ENCODE measurements at places on chromosomes 12 and 14.

DNA sequence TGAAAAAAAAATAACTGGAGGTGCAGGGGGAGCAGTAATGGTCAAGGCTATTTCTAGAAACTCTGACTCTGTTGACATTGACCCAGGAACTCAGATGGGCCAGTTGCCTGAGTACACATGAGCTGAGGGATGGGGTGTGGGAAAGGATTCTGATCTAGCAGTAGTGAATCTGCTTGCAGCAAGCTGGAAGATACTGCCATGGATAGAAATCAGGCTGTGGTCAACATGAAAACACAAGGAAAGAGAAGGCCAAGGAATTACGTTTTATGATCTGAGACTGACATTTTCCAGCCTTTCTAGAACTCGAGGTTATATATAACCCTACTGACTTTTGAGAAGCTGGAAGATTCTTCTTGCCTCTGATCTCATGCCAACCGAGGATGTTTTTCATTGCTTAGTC lies 90.0 kb downstream of the ANO6 start:
- no peak for DNase-seq

DNA sequence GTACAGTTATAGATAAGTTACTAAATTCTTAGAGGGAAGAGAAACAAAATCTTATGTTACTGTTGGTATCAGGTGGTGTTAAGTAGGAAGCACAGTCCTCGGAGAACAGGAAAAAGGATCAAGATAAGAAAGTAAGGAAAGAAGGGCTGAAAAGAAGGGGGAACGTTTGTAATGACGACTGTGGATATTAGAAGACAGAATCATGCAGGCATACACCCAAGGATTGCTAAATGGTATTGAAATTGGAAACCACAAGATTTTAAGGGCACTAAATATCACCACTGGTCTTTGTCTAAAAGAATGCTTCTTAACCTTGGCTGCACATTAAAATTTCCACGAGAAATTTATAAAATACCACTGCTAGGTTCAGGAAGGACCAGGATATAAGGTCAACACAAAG lies 34.1 kb upstream of the ERGIC2 start:
- no peak for DNase-seq

GRCh38 chr12:194276-194675 lies 19.7 kb downstream of the SLC6A12 start:
- peak; percentile 59 for DNase-seq

GRCh38 chr14:100342195-100342594 lies 19.1 kb downstream of the SLC25A47 start:
- DNase-seq: no peak

DNA sequence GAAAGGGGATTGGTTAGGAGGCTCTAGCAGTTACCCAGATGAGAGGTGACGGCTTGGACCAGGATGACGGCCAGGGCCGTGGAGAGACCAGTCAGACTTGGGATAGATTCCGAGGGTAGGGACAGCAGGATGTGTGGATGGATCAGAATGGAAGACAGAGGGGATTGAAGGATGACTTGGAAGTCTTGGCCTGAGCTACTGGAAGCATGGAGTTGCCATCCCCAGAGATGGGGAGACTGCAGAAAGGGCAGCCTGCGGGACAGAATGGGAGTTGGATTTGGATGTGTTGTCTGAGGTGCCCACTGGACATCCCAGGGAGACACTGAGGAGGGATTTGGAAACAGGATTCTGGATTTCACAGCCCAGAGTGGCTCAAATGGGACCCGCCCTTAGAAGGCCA lies 102.3 kb downstream of the CALM1 start:
- no peak for DNase-seq

GRCh38 chr14:92340931-92341330 lies 18.0 kb downstream of the SLC24A4 start:
- no peak for DNase-seq

- no peak for DNase-seq
These were observed 134.0 kb downstream of the SRGAP1 start for GRCh38 chr12:63978519-63978918.

DNA sequence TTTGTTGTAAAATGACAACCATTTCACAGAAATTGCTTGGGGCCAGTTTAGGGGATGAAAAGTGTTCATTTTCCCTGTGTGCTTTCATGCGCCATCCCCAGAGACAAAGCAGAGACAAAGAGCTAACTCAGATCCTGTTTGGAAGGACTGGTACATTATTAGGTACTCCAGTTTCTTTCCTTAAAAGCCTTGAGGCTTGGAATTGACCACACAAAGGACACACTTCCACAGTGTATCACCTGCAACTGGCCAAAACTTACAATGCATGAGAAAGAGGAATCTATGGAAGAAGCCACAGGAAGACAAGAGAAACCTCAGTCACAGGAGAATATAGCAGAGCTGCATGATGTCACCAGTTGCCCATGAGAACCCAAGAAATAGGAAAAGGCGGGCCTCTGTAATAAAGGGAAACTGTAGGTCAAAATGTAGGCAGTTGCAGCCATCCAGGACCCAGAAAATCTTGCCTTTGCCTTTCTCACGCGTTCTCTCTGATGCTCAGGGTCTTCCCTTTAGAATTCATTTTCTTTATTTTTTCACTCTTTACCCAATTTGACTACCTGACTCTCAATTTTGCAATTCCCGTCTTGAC lies 339.0 kb downstream of the RMST start:
- DNase-seq: no peak

- DNase-seq: no peak
These were observed 1093.4 kb upstream of the FLRT2 start for GRCh38 chr14:84436528-84436927.

- peak; percentile 92 for DNase-seq
These were observed 182.2 kb upstream of the GRIP1 start for GRCh38 chr12:66860752-66861750.

DNA sequence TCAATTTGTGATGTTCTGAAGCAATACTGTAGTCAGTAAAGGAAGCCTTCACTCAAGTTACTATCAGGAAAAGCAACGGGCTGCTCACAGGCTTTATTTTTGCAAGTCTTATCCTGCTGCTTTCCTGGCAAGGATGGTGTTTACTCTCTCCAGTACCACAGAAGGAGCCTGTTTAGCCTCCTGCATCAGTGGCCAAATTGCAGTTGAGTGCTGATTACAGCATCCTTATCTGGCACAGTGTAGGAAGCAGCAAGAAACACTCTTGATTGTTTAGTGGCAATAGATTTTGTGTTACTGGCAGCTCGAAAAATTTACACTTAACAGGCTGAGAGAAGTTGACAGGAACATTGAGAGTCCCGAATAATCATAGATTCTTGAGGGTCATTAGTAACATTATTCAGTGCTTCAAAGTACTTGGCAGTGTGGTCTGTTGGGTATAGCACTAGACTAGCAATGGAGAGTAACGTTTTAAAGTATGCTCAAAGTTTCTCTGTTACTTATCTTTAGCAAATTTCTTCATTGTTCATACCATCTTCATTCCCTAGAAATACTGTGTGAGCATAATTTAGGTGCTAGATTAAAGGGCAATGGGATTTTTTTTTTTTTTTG lies 11.7 kb downstream of the TULP3 start:
- DNase-seq: peak; percentile 41

DNA sequence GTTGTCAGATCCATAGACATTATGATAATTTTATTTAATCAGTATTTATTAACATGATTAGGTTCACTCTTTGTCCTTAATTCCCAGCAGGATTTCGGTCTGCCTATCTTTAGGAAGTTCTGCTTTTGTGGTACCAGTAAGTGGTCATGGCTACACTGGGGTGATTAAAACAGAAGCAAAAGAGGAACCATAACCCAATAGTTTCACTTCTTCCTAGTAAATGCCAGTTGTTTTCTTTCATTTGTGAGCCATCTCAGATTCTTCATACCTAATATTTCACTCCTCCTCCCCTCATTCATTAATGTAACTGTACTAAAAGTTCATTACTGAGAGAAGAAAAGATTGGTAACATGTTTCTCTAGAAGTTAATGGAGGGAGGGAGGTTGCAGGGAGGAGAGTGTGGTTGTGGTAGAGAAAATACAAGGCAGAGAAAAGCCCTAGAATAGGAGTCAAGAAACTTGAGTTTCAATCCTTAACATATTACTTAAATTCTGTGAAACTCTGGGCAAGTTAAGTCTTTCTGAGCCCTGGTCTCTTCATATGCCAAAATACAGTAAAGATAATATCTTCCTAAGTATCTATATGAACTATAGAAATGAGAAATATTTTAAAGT lies 101.2 kb downstream of the PEBP1 start:
- no peak for DNase-seq

DNA sequence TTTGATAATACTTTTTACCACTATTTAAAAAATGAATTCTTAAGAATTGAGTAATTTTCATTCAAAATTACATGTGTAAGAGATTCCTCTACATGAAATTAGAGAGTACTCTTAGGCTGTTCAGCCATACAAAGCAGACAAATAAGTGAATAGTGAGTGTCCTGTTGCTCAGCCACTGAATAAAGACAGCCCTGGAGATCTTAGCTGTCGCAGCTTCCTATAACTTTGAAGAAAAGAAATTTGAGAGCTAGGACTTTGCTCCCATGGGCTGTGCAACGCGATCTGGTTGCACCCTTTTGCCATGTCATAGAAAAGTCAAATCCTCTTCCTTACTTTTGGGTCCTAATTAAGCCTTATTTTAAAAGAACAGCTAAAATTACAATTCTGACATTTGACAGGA lies 40.9 kb upstream of the LRIG3 start:
- DNase-seq: no peak

DNA sequence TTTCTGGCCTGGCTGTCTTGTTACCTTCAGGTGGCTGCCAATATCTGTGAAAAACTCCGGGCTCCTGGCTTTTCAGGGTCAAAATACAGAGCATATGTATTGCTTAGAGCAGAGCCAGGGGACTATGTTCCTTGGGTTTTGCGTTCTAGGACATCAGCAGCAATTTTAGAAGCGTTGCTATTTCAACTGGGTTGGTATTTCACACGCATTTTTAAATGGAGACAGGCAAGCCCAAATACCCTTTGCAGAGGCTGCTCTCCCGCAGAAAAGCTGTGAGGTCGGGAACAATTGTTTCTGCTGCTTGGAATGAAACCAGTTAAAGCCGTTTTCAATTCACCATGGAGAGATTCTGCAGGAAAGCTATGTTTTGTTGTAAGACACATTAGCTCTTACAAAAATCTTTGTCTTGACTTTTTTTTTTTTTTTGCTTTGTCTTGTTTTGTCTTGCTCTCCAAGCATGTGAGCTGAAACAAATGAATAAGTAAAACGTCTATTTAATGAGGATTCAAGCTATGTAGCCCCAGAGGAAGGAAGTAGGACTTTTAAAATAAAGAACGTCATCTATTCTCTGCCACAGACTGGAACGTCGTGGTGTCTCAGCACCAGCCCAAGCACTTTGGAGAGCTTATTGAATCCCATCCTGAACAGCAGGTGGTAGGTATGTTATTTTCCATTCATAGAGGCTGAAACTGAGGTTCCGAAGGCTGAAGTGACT lies 181.0 kb upstream of the TBX3 start:
- DNase-seq: no peak

GRCh38 chr12:127273626-127274025 lies 993.3 kb upstream of the TMEM132C start:
- DNase-seq: no peak

DNA sequence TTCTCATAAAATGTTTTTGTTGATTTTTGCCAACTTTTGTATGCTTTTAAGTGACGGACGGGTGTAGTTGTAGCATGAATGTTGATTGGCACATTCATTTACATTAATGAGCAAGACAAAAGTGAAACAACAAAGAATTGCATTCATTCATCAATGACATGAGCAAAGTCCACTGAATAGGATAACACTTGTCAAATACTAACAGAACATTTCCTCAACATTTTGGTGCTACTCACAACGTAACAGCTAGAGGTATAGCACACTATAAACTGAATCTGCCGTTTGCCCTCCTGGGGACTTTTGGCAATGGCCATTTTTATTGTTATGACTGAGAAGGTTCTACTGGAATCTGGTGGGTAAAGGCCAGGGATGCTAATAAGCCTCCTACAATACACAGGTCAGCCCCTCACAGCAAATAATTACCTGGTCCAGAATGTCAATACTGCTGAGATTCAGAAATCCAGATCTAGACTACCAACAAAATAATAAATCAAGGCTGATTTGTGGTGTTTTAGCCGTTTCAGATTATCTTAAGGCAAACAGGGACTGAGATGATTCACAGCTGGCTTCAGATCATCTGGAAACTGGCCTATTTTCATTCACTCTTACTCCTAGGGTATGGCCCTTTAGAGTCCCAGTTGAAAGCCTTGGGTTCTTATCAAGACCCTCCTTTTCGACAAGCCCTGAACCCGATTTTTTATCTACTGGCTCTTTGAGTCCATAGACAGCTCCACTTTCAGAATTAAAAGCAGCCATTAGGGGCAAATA lies 22.5 kb upstream of the CDKN3 start:
- no peak for DNase-seq

DNA sequence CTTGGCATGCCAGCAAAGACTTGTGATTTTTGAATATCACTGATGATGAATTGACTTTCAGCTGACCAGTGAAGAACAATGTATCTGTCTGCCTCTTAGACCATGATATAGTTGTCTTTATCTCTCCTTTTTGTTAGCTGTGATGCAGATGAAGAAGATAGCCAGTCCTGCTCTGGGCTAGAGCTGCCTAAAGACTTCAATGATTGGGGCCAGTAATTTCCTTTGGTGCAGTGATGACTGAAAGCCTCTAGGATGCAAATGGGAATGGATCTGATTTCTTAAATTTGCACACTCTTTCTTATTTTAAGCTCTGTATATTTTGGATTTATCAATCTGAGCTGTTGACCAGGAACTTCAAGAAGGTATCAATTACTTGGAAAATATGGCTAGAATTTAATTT lies at the start of gene TAS2R9:
Gene TAS2R9, minus strand, starts transcription at position 101 of the 400 bp plus-strand sequence. Its CDS starts 93 bp downstream, at position 8.
- DNase-seq: no peak

DNA sequence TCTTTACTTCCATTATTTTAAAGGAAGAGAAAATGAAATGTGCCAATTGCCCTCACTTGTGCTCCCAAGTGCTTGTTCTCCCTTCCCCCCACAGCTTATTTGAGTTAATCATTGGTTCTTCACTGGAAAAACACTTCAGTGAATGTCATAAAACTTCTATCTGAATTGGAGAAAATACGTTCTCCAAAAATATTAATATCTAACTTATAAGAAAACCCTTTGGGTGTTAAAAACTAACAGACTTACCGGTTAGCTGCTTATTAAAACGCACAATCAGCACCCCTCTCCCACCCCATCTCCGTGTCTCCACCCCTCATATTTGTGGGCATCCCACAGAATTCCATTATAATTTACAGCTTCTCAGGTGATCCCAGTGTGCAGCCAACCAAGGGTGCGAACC lies 31.7 kb downstream of the PLEKHA5 start:
- no peak for DNase-seq

- no peak for DNase-seq
These were observed 606 bp downstream of the TNFAIP2 start for GRCh38 chr14:103123634-103124500.

- DNase-seq: peak; percentile 61
These were observed 37.3 kb upstream of the MYL2 start for GRCh38 chr12:110957652-110958051.

DNA sequence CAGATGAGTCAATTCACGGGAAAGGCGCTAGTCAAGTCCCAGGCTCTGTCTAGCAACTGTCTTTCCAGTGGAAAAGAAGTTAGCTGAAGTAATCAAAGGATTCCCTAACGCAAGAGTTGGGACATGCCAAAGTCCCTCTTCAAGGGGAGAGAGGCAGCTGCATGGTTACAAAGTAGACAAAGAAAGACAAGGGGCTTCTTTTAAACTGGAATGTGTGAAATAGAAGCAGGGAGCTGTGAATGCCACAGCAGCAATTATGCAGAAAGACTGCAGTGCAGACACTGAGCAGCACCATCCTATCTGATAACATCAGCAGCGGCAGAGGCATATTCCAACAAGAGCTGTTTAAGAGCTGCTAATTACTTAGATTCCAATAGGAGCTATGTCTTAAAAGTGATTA lies 12.5 kb upstream of the CIPC start:
- DNase-seq: no peak

- DNase-seq: no peak
These were observed 5.9 kb upstream of the GZMB start for GRCh38 chr14:24639905-24640304.

All from posterior cingulate gyrus (tissue), 11 donors.